ENCODE measurements at places on chromosomes 7 and 10. TPM values are rescaled to one million over a fixed set of nuclear protein-coding genes. Genes with fewer than 3 reads are reported as not detected.

The OIT3 gene
- total RNA-seq = 0.08 TPM

The SLC26A5 gene
- total RNA-seq = not detected

The HHEX gene
- total RNA-seq = 7.7 TPM

The FAM237B gene
- not detected for total RNA-seq

The CRHR2 gene
- not detected for total RNA-seq

The PPP1R17 gene
- not detected for total RNA-seq

The DLX6 gene
- not detected for total RNA-seq

The CHN2 gene
- total RNA-seq = 2.2 TPM

The HPSE2 gene
- not detected for total RNA-seq

The PRSS2 gene
- not detected for total RNA-seq

The SRI gene
- 99.0 TPM for total RNA-seq

The NYAP1 gene
- 0.38 TPM for total RNA-seq

The TAS2R16 gene
- not detected for total RNA-seq

The SOSTDC1 gene
- total RNA-seq = not detected

The NAT16 gene
- not detected for total RNA-seq

The TMEM139 gene
- not detected for total RNA-seq
